Smooth muscle cell of the brain vasculature (primary cell): ENCODE measurements at places on chromosomes 7 and 10.

GRCh38 chr7:27130540-27131389 lies at the start of gene HOXA4:
Gene HOXA4 (minus strand): TSS chr7:27130757. CDS start chr7:27130733, 24 bp downstream.
- no peak for DNase-seq

DNA sequence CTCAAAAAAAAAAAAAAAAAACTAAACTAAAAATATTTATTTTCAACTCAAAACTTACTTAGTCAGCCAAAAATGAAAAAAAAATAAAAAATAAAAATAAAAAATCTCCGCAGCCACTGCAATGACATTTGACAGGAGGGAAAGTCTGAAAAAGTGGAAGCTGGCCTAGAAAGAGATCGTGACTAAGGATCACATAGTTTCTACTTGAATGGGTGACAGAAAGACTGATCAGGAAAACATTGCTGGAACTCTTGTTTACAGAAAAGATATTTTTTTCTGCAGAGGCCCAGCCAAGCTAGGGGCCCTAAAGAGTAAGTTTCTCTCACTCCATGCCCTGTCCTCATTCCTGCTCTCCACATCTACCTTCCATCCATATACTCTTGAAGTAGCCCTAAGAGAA lies 92.8 kb upstream of the KCND2 start:
- DNase-seq, result no peak

- DNase-seq, result no peak
Measured at GRCh38 chr7:12412407-12412806, 8.7 kb upstream of the VWDE start.

GRCh38 chr7:146414937-146415336 lies 298.3 kb downstream of the CNTNAP2 start:
- DNase-seq, result no peak

DNA sequence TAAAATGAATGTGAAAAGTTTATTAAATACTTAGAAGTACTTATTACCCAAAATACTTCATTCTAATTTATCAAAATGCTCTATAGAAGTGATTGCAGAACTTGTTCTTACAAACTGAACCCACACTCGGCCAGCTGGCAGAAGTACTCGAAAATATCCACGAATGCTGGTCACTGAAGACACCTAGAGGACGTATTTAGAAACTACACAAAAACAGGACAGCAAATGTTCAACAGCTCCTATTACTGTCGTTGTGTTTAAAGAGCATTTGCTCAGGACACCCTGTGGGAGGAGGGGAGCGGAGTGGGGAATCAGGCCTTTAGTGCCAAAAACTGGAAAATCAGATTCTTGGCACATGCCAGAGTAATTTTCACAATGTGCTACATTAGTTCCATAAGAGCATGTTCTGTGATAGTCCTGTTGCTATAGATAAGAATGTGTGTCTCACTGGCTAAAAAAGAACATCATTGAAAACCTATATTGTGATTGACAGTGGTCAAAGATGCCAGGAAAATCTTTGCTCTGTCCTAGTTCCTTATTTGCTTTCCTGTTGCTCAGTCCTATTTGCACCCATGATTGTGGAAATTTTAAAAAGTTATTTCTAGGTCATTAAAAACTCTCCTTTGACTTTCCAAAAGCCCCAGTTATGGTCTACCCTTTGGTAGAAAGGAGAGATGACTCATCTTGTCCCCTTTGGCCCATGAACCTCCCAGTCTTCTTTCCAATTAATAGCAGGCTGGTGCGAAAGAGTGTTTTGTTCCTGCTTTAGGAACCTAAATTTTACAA lies 49.0 kb upstream of the NRBF2 start:
- peak; percentile 55 for DNase-seq

DNA sequence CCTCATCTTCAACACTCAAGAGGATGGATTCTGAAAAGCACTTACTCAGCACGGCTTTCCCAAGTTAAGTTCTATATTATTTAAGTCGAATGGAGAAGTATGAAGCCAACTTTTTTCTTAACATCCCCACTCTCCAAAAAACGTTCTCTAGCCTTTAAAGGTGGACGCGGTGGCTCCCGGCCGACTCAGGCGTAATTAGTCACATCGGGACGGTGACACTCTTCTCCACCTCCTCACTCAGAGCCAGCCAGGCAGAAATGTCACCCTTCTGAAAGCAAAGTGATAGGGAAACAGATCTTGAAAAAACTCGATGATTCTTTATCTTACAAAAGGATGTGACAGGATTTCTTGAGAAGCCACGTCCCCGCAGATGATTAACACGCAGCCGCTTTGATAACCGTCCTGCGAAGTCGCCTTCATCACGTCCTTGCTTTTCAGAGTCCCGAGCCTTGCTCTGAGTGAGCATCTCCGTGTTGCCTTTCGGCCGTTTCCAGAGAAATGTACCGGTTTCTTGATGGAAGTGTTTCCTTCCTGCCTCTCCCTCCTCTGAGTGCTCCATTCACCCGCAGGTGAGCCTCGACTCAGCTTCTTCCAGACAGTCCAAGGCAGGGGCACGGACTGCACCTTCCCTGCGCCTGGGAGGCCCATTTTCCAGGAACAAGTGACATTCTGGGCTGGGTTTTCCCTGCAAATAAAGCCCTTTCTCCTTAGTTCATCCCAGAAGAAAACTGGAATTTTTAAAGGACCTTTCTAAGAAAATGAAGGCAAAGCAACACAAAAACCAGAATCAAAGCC lies 314.8 kb downstream of the DNAJB6 start:
- no peak for DNase-seq

GRCh38 chr10:17659365-17659764 lies 15.4 kb downstream of the STAM start:
- no peak for DNase-seq
